ENCODE measurements at places on chromosomes 2 and 18. TPM values are rescaled to one million over a fixed set of nuclear protein-coding genes. Genes with fewer than 3 reads are reported as not detected.

DNA sequence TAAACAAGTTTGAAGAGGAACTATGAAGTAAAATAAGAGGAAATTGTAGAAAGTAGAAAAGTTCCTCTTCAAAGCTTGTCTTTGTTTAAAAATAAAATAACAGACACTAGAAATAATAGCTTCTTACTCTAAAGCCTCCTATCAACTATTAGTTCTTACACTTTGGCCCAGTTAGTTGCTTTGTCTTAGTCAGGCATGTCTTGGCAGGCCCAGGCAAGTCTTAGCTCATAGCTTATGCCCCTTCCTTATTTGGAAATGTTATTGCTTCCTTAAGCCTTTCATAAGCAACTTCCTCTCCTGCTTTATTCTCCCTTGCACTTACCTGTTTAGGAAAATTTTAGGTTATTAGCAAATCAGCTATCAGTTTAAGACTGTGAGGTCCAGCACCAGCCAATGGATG, 950.6 kb upstream of the LRATD1 start:
- DNase-seq: no peak

FSHR gene
- total RNA-seq: 0.31 TPM

GATA6 gene
- 59.6 TPM for total RNA-seq

ACOXL gene
- not detected for total RNA-seq

- DNase-seq: no peak
Observed at GRCh38 chr2:118521960-118522359, 325.5 kb downstream of the EN1 start.

- no peak for DNase-seq
Observed at GRCh38 chr2:36369716-36370115, 14.1 kb downstream of the CRIM1 start.

Measured in left cardiac atrium (tissue), 4 donors.